Right lobe of liver (tissue), 6 donors: ENCODE measurements at places on chromosomes 2 and 18.

DNA sequence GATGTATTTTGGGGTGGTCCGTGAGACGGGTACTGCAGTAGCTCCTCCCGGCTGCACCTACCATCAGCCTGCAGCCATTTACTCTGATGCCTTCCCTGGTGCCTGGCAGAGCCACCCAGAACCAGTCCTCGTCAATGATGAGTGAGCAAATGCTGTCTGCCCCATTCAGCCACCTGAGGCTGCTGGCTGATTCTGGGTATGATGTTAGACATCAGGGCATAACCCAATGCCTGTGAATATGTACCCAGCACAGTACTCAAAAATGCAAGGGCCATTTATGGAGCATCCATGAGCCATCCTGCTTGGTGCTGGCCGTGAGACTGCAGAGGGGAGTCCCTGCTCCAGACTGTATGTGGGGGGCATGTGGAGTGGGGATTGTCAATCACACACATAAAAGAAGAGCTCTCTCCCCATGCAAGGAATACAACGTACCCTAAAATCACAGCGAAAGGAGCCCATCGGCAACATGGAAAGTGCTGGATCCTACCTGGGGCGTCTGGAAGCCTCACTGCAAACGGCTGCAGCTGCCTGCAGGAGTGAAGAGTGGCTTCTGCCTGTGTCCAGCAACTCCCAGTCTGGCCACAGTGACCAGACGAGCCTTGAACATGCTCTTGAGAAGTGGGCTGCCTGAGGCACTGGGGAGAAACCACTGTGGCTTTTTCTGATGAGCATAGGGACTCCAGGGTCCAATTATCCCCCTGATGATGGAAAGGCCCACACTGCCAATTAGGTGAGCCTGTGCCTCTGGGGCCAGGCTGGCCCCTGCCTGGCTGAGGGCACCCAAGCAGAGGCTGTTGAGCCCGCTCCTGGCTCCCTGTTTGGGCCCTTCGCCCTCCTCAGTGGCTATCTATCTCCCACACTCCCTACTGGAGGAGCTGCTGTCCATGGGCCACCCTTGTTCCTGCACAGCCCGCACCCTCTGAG lies 2.4 kb upstream of the OR6B2 start:
- DNase-seq: no peak

- DNase-seq: no peak
Measured at GRCh38 chr2:233234264-233234663, 17.2 kb upstream of the ATG16L1 start.

GRCh38 chr2:237752761-237753165 lies 45.8 kb upstream of the RBM44 start:
- no peak for DNase-seq

DNA sequence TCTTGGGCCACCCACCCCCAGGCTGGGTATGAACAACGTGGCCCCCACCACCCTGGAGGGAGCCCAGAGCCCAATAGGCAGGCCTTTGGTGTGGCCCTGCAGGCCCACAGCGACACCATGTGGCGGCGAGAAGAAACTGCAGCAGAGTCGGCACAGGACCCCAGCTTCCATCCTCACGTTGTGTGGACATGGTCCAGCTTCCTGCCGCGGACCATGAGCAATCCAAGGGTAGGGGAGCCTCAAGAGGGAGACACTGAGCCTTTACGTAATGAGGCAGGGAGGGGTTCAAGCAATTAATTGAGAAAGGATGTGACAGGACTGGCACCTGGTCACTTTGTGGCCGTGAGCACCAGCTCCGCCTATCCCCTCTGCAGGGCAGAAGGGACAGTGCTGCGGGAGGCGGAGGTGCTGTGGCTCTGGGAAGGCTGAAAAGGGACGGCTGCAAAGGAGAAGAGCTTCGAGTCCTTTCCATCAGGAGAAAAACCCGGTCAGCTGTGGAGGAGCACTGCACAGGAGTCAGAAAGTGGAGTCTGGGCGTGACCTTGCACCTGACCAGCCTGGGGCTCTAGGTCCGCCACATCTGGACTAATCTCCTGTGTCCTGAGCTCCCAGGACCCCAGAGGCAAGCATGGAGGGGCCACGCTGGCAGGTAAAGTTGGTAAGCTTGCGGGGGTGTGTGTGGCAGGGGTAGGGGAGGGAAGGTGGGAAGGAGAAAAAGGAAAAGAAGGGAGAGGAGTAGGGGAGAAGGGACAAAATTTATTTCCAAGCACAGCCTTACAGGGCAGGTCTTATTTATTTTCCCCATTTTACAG lies 44.9 kb downstream of the TMEM37 start:
- peak; percentile 67 for DNase-seq

DNA sequence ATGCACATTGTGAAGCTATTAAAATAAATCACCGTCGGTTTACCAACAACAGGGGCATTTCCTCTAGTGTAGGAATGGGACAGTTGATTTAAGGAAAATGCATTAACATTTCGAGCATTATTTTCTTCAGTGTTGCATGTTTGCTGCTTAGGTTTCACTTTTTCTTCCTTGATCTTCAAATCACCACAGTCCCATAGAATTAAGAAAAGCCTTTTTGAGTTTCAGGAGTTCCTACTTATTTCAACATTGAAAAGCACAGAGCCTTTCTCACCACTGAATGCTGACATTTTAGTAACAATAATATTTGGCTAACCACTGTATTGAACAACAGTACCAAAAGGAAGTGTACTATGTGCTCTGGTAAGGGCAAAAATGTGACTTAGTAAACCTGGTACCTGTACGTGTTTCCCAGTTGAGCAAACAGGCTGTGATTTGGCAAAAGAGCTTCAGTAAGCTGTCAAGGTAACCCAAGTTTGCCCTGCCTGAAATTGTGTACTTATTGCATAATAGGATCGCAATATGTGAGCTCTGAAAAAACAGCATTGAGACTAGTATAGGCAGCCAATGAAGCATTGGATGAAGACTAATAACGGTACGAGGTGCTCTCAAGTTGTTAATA lies 2.2 kb downstream of the LRRTM4 start:
- DNase-seq: no peak

DNA sequence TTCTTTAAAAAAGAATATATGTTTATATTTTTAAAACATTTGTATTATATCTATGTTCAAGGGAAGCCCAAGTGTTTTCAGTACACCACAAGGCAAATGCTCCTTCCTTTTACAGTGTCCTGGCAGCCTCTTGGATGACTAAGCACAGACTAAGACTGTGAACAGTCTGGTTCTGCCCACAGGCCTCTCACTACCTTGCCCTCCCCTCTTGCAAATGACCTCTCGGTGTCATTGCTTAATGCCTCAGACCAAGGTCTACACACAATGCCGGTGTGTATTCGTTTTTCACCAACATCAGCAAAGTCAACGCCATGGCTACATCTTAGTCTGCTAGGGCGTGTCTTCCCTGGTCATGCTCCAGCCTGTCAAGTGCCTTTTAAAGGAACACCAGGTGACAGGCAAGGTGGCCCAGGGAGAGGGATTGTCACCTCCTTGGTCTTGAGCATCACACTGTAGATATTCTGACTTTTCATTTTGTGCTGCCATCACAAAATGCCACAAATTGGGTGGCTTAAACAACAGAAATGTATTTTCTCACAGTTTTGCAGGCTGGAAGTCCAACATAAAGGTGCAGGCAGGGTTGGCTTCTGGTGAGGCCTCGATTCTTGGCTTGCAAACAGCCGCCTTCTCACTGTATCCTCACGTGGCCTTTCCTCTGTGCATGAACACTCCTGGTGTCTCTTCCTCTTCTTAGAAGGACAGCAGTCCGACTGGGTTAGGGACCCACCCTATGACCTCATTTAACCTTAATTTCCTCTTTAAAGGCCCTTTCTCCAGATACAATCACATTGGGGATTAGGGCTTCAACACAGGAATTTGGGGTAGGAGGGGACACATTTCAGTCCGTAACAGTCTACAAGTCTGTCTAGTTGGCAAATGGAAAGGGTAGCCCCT lies 266.5 kb downstream of the KLHL29 start:
- DNase-seq: no peak

GRCh38 chr18:52069201-52069600 lies 270.8 kb upstream of the DCC start:
- no peak for DNase-seq

DNA sequence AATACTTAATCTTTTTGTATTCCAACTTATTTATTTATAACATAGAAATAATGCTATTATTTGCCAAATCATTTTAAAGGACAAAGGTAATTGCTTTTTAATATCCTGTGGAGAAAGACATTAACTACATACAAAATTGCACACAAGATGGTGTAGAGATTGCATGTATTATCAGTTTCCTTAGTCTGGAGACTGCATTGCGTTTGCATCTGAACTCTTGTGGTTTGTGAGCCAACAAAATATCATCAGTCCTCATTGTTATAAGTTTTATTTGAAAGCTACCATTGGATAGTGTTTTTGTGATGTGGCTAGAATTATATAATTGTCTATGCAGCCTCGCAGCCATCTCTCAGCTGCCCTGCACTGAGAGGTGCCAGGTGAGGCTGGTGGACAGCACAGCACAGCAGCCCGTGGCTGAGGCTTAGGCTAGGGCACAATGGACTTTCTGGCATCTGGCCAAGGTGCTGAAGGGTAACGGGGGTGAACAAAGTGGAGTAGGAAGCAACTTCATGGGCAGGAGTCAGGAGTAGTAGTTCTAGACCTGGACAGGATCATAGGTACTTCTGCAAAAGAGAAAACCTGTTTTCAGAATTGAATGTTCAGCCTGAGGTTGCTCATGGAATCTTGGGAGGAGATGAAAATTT lies 15.1 kb downstream of the RASGRP3 start:
- no peak for DNase-seq

- no peak for DNase-seq
Measured at GRCh38 chr2:79850912-79851311, 338.1 kb downstream of the CTNNA2 start.

- no peak for DNase-seq
Measured at GRCh38 chr18:49072940-49073339, 122.2 kb upstream of the SMAD7 start.

DNA sequence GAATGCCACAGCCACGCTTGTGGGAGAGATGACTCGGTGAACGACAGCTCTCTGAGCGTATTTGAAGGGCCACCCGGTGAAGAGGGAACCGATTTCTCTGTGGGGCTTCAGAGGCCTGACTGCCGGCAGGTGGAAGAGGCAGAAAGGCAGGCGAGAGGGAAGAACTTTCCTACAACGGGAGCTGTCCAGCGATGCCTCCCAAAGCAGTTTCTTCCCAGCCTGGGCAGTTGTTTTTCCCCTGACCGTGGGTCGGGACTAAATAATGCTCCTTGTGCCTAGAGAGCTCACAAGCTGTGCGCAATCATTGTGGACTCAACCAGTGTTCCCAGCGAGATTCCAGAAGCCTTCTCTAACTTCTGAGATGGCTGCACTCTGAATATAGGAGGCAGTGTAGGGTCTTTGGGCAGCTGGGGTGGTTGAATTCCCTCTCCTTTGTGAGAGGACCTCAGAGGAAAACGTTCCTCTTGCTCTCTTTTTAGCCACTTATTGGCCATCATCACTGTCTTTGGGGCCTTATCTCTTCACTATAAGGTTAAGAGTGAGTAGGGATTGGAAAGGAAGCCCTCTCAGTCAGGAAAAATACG lies 710 bp downstream of the SEC11C start:
- peak; percentile 52 for DNase-seq

GRCh38 chr2:60806988-60807681 lies 51.1 kb downstream of the PAPOLG start:
- DNase-seq: no peak

DNA sequence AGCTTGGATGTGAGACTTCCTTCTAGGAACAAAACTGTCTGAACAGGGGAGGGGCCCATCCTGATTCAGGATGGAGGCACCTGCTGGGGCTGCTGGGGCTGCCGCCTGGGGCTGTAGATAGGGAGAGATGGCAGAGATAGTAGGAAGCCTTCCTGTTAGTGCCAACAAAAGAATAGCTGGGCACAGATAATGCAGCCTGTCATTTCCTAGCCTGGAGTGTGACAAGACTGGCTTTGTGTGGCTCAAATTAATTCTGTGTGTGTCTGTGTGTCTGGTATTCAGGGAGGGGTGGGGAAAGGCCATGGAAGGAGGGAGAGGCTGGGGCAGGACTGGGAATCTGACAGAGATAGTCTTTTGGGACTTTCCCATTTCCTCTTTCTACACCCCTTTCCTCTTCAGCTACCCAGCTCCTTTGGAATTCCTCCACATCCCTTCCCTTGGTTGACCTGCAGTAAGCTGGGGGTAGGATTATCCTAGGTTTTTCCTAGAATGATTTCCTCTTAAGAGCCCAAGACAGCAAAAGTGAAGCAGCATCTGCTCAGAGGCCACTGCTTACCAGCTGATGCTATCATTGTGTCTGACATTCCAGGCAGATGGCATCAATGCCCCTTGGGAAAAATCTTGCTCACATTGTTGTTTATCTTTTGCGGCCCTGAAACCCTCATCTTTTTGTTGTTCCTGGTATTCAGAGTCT lies 144.9 kb upstream of the LHCGR start:
- DNase-seq: no peak

DNA sequence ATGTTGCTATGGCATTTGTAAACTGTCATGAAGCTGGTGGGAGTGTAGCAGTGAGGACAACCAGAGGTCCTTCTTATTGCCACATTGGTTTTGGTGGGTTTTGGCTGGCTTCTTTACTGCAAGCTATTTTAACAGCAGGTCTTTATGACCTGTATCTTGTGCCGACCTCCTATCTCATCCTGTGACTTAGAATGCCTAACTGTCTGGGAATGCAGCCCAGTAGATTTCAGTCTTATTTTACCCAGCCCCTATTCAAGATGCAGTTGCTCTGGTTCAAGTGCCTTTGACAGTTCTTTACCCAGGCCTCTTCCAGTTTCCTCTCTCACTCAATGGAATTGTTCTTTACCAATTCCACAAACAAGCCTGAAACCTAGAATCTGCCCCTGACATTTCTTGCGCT lies 145.1 kb downstream of the KCNE4 start:
- DNase-seq: no peak

DNA sequence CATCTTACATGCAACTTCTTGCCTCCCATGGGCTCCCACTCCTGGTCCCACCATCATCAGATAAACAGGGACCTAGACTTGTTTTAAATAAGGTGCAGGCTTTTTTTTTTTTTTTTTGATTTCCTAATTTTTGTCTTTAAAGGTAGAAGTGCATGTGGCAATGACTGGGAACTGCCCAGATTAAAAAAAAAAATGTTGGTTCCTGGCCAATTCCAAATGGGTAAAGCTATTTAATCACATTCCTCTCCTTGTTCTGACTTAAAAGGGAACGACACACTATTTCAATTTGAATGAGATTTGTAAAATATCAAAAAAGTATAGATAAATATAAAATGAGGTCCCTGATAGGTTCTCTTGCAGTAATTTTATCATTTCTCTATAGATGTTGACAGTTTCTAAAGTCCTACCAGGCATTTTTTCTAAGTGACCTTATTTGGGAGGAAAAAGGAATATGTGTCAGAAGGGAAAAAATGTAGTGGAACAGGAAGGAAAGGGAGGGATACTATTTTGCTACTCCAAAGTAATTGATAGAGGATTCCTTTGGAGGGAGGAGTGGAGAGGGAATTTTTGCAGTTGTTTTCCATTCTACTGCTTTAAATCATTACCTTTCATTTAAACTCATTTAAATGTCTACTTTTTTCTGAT lies 43.3 kb downstream of the DDX1 start:
- DNase-seq: no peak
